Germinal center (tissue), 1 donor: ENCODE measurements at places on chromosomes 2 and 18.

DNA sequence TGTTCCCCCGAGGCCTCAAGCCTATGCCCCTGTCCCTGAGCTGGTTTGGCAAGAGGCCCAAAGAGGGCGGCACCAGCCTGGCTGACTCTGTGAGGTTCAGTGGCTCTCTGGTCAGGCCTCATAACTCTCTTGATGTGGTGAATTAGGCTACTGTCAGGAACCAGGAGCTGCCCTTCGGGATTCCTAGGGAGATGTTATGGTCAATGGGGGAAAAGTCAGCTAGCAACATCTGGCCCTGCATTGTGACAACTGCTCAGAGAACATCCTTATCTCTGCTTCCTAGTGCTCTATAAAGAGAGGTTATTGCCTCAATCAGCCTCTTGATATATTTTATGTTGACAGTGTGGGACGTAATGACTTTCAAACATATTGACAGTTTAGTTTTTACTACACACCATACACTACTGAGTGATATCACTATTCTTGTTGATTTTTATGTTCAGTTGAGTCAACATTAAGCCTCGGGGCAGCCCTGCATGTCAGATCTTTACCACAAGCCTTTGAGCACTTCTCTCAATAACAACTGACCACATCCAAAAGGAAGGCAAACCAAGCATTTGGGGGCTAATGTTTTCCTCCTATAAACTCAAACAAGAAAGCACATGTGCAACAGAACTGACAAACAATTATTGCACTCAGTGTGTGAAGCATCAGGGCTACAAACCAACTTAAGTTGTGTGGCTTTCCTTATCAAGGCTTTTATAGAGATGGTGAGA, 448.3 kb upstream of the SLC14A2 start:
- DNase-seq = no peak

GRCh38 chr18:57089702-57090101, 57.2 kb upstream of the BOD1L2 start:
- DNase-seq = no peak

GRCh38 chr18:29185801-29186200, 1008.9 kb upstream of the CDH2 start:
- no peak for DNase-seq

DNA sequence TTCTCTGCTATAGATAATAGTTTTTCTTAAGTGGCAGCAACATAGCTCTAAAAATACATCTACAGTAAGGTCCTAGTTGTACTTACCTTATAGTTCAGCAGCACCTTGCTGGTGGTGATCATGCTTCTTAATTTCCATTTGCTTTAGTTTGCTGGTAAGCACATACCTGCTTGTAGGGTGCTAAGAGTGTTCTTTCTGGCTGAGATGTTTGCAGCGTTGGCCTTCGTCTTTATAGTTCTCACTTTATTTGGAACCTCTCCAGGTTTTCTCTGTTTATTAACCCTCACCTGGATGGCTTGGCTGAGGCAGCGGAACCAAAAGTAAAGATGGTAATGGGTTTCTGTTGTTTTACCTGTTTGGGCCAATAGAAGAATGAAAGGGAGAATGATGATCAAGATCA, 123.6 kb upstream of the EFEMP1 start:
- no peak for DNase-seq

DNA sequence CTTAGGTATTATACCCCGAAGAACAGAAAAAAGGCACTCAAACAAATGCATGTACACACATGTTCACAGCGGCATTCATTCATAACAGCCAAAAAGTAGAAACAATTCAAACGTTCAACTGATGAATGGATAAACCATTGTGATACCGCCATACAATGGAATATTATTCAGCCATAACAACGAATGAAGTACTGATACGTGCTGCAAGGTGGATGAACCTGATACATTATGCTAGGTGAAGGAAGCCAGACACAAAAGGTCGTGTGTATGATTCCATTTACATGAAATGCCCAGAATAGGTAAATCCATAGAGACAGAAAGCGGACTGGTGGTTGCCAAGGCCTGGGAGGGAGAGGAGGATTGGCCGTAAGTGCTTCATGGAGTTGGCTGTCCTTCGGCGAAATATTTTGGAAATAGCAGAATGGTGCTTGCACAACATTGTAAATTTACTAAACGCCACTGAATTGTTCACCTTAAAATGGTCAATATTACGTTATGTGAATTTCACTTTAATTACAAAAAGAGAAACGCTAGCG, 750 bp upstream of the RMP24 start:
- DNase-seq = no peak

- DNase-seq = no peak
Observed at GRCh38 chr2:104880076-104880475, 26.2 kb downstream of the POU3F3 start.

DNA sequence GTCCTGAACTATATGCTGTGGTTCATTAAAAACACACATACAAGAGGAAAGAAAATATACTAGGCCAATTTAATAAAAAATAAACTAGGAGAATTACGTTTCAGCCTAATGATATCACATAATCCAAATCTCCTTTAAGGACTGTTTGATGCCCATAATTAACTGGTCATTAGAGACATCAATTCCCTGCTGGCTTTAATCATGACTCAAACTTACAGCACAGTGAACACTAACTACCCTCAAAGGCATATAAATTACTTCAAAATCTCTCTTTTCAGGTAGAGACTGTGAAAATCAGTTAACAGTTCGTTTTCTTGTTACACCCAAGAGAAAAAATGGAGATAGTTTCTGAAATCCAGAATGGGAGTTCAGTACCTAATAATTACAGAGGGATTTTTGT, 567.4 kb downstream of the CBLN2 start:
- no peak for DNase-seq

DNA sequence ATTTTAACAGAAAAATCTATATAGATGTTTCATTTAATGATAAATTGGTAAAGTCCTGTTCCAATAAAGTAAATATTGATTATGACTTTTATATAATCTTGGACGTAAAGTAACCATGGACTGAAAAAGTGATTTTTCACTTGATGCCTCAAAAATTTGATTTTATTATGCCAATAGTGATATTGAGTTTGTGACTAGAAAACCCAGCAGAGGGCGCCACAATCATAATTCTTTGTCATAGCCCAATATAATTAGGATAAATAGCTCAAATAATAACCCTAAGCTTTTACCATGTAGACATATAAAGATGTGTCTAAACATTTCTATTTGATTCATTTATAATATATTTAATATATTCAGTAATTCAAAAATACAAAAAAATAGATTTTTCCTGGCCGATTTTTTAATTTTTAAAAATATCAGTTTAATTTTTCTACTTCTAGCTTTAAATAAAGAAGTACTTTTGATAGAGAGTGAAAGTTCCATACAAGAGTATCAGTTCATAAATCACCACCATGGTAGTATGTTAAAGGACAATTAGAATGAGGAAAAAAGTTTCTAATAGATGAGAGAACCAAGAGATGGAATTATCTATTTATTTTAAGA, 30.7 kb downstream of the CAMKMT start:
- DNase-seq = peak; percentile 2

DNA sequence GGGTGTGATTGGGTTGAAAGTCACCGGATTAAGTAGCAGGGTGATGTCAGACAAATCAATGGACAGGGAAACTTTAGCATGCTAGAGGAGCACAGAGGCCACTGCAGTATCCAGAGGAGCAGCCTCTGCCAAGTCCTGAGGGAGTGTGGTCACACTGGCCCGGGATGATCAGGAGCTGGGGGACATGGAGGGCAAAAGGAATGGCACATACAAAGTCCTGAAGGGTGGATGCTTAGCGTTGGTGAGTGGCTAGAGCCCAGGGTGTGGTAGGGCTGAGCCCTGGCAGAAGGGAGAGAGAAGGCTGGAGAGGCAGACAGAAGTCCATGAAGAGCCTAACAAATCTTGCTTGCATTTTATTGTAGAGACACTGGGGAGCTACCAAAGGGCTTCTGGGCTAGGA, 58.9 kb downstream of the RHBDD1 start:
- no peak for DNase-seq

DNA sequence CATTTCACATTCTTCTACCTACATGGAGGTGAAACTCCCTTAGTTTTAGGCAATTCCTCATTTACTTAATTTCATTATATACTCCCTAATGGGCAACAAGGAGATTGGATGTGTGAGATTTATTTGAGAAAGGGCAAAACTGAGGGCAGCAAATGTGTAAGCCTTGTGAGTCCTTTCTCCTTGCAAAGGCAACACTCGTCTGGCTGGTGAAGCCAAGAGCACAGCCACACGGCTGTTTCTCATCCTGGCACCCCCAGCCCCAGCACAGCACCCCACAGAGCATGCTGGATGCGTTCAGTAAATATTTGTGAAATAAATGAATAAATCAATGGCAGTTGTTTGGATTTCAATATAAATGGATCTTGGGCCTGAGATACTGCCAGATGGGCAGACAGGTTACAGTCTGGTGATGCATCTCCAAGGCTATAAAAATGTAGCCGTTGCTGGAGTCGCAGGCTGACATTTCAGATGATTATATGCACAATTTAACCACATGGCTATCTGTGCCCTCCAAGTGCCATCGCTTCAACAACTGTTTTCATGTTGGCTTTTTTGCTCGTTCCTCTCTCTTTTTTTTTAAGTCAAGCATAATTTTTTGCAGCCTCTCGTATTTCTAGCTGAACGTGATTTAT, 154.1 kb upstream of the REV1 start:
- no peak for DNase-seq

DNA sequence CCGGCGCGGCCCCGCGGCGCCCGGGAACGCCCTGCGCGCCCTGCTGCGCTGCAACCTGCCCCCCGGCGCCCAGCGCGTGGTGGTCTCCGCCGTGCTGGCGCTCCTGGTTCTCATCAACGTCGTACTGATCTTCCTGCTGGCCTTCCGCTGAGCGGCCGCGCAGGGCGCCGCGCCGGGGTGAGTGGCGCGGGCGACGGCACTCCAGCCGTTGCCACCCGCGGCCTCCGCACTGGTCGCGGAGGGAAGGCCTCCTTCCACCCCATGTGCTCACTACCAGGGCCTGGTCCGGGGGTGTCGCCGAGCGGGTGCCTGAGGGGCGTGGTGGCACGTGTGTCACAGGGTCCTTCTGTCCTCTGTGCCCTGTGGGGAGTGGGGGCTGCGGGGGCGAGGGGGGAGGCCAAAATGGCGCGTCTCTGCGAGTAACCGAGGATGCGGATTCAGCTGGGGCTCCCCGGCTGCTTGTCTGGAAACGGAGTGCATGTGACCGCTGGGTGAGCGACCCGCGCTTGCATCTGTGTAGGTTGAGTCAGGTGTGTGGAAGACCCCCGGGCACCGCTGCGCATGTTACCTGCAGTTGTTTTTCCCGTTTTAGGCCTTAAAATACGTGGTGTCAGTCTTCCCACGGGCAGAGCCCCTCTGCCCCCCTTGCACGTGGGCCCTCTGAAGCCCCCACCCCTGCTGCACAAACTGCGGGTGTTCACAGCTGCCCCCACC, 58.0 kb downstream of the FAM168B start:
- DNase-seq = no peak

- no peak for DNase-seq
Observed at GRCh38 chr18:3329471-3329870, 67.5 kb downstream of the MYL12B start.

GRCh38 chr2:32235315-32235714, 29.4 kb downstream of the NLRC4 start:
- DNase-seq = no peak

DNA sequence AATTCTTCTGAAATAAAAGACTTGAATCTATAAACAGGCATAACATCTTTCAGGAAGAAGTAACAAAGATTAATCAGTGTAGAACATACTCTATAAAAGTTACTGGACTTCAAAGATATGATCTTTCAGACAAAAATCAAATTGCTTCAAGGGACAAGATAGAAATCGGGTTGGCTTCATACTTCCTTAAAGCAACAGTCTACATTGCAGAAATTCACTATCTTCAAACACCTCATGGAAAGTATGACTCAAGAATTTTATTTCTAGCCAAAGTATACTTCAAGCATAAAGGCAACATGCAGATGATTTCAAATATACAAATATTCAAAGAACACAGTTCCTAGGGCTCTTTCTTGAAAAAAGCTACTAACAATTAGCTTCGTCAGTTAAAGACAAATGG, 240.7 kb downstream of the SRBD1 start:
- DNase-seq = no peak

- DNase-seq = no peak
Observed at GRCh38 chr2:160583146-160583535, 89.5 kb upstream of the RBMS1 start.

DNA sequence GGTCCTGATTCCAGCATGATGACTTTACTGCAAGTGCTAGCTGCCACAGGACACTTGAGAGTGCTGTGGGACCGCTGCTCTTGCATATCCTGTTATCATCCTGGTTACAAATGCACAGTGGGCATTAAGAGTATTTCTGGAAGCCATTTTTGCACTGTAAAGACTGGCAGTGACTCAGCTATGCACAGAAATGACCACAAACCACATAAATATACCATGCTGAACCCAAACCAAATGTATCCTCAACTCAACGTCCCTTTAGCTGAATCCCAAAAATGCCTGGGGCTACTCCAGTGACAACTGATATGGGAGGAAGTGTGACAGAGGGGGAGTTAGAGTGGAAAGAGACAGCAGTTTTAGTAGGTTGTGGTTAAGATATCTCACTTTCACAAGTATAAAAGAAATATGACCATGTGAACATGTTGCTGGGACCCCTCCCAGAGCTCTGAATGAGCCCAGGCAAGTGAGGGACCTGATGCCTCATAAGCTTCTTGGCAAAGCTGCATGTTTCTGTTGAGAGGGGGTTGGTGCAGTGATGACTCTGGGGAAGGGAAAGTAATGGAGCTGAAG, 37.3 kb downstream of the RHBDD1 start:
- DNase-seq = no peak

GRCh38 chr2:153940511-153940910, 68.8 kb downstream of the GALNT13 start:
- no peak for DNase-seq

DNA sequence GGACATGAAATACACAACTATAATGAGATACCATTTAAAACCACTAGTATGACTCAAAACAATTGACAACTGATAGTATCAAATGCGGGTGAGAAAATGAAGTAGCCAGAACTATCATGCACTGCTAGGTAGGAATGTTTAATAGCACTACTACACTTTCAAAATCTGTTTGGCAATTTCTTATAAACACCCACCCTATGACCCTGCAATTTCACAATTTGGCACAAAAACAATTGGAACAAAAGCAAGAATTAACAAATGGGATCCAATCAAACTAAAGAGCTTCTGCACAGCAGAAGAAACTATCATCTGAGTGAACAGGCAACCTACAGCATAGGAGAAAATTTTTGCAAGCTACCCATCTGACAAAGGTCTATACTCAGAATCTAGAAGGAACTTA, 431.2 kb upstream of the GYPC start:
- DNase-seq = no peak

DNA sequence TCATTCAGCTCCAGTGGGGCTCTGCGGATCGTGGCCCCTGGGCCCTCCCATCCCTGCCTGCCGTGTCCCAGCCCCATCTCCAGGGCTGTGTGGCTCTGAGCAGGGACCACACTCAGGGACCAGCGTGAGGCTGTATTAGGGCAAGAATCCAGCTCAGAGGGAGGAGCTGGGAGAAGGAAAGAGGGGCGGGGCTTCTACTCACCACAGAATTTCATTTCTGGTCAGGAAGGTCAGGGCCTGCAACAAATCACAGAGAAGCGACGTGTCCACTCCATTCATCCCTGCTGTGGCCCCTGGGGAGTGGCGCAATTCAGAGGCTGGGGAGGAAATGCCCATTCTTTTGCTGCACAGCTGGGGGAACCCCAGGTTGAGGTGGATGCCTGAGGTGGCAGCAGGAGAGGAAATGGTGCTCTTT, 828 bp downstream of the CIB4 start:
- DNase-seq = no peak
